Fibroblast of skin of left biceps (primary cell): ENCODE measurements at places on chromosomes 12 and 14.
A peak's percentile ranks its signal among the peaks of the same experiment; 100 is the strongest.

DNA sequence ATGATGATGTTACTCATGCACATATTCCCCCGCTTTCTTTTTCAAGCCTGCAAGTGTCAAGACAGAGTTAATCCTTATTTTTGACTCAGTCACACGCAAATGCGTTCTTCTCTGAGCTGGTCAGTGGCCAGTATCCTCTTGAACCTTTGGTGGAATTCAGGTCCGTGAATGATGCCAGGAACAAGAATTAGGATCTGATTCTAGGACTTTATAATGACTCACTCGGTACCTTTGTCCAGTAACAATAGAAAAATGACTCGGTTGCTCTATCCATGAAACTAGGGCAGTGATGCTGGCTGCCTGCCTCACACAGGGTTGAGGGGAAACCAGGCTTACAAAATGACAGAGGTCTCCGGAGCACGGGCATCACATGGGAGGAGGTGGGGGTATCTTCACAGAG lies 185.8 kb upstream of the NUDT4 start:
- no peak for DNase-seq

- DNase-seq = no peak
Observed at GRCh38 chr12:130155416-130156073, 6.7 kb upstream of the FZD10 start.

DNA sequence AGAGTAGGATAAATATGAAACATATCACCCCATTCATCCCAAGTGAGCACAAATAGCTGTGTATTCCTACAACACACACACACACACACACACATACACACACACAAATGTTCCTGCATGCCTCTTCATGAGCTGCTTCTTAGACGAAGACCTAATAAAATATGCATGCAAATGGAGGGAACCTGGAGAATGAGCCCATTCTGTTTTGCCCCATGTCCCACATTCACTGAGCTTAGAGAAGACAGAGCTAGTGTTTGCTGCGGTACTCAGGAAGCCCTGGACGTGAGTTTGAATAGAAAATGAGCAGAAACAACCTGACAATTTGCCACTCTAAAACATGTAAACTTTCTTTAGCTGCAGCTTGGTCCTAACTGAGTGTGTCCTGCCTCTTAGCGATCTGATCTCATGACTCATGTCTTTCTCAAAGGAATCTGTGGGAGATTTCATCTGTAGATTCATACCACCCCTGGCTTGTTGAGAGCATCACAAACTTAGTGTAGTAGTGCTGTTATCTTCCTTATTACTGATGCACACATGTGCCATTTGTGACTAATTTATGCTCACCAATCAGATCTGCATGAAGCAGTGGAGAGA lies 86.8 kb downstream of the ITPR2 start:
- DNase-seq = peak; percentile 52

- no peak for DNase-seq
Observed at GRCh38 chr14:71290960-71291466, 383.8 kb downstream of the PCNX1 start.

DNA sequence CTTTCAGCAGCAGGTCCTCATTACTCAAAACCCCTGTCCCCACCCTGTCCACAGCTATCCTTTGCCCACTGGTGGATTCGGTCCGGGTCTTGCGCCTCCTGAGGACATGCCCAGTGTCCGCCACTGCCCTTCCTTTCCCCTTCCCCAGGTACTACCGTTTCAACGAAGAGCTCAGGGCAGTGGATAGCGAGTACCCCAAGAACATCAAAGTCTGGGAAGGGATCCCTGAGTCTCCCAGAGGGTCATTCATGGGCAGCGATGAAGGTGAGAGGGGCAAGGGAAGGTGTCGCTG lies 8.7 kb downstream of the MMP14 start:
- no peak for DNase-seq
